ENCODE measurements at places on chromosomes 12 and 14.

GRCh38 chr12:55642669-55643068 is 6.0 kb downstream of the OR10P1 start:
- DNase-seq, result peak; percentile 45

GRCh38 chr14:101022916-101023435 is 119.5 kb upstream of the RTL1 start:
- no peak for DNase-seq

- no peak for DNase-seq
These were observed 4.7 kb downstream of the NFYB start for GRCh38 chr12:104133321-104133720.

DNA sequence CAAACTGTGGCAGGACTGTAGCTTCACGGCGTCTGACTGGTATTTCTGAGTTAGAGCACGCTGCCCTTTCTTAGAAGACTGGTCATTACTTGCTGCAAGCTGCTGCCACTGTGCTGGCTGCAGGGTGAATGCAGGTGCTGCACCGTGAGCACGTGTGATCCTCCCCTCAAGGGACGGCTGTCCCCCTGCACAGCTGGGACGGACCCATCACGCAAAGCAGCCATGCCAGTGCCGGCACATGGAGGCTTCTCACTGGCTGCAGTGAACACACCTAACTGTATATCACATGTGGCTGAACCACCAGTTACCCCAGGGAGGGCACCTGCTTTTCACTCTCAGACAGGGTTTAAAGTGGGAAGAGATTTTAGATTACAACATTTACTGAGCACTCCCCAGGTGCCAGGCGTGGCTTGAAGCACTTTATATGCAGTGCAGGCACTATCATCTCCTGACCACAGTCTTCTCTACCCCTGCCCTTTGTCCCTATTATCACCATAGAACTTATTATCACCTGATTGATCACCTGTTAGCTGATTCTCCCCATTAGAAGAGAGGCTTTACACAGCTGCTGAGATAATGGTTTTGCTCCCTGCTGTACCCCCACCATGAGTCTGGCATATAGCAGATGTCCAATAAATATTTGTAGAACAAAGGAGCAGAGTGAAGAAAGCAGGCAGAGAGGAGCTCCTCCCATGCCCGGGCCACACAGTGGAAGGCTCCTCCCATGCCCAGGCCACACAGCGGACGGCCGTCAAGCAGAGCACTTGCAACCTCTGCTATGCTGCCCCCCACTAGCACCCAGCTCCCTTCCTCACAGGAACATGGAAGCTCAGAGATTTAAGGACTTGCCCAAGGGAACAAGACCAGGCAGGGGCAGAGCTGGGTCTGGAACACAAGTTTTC is 25.9 kb downstream of the SLC25A47 start:
- DNase-seq, result no peak

- peak; percentile 48 for DNase-seq
These were observed 2.9 kb downstream of the BCL11B start for GRCh38 chr14:99268810-99269707.

GRCh38 chr12:29398495-29398894 is 17.5 kb upstream of the ERGIC2 start:
- DNase-seq, result no peak

- no peak for DNase-seq
These were observed 15.7 kb downstream of the TBX3 start for GRCh38 chr12:114668151-114668885.

DNA sequence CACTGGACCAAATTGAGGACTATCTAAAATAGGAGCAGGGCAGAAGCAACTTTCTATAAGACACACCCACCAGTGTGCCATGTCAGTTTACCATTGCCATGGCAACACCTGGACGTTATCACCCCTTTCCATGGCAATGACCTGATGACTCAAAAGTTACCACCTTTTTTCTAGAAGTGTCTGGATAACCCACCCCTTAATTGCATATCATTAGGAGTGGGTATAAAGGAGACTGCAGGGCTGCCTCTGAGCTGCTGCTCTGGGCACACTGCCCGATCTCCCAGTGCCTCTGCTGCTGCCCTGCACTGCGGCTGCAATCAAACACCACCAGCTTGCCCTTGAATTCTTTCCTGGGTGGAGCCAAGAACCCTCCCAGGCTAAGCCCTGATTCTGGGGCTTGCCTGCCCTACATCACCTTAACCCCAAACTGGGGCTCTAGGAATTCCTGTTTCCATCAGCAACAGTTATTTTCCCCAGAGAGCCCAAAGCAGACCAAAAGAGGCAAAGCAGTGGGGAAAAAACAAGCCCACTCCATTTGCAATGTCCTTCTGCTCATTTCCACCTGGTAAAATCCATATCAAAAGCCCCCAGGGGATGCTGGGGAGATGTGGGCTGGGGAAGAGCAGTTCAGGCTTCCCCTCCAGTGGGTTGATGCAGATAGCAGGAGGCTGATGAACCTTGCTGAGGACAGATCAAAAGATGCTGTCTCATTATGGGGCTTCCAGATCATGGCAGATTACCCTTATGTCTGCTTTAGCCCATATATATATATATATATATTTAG is 129.5 kb upstream of the NCOR2 start:
- no peak for DNase-seq

- no peak for DNase-seq
These were observed 36.2 kb upstream of the APPL2 start for GRCh38 chr12:105272152-105272551.

GRCh38 chr14:99118046-99118721 is 153.8 kb downstream of the BCL11B start:
- DNase-seq, result peak; percentile 41

GRCh38 chr14:55794655-55795595 is 214.9 kb downstream of the KTN1 start:
- DNase-seq, result no peak

All from CD4-positive, alpha-beta T cell treated with Interleukin-17A for 4 hours (primary cell).